Neural crest cell (in vitro differentiated cells): ENCODE measurements at places on chromosomes 13 and 19.

DNA sequence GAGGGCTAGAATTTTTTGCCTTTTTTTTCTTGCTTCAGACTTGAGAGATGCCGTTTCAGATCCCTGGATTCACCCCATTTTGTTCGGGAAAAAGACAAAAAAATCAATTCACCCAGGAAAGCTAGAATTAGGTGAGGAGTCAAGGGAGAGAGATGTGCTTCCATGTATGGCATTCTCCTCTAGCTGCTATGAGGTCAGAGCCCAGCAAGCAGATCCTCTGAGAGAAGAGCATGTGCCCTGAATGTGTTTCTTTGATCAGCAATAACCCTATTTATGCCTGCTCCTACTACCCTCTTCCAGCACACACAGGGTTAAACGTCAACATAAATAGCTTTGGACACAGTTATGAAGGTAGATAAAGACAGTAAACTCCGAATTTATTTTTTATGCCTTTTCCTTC is 53.6 kb downstream of the NDFIP2 start:
- H3K27ac ChIP-seq = no peak overlapping the region
- H3K4me1 ChIP-seq = no peaks in the 10 kb centered on the region
- H3K27me3 ChIP-seq = no peaks in the 10 kb centered on the region
- no peak overlapping the region for H3K4me3 ChIP-seq
- no peak for DNase-seq

DNA sequence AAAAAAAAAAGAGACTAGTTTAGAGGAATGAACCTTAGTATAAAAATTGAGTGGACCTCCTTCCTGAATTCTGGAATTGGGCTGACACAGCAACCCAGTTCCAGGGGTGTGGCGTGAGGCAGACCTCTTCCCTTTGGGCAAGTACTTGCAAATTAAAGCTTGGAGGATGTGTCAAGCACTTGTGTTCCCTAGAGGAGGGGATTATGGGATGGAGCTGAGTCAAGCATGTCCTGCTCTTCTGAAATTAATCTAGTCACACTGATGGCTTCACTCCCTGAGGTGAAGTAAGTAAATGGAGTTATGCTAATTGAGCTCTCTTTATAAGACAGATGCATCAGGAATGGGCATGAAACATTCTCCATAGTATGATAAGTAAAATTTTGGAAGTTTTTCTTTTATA is 107.7 kb upstream of the HTR2A start:
- no peak overlapping the region for H3K4me3 ChIP-seq
- no peak for DNase-seq
- no peaks in the 10 kb centered on the region for H3K4me1 ChIP-seq
- H3K36me3 ChIP-seq = no peaks in the 10 kb centered on the region

- H3K4me1 ChIP-seq = peaks cover 4% of the 10 kb centered on the region
- H3K4me3 ChIP-seq = peak overlapping the region; percentile 76
- no peaks in the 10 kb centered on the region for H3K36me3 ChIP-seq
- H3K27ac ChIP-seq = no peak overlapping the region
Measured at GRCh38 chr19:33684538-33685232, 62.9 kb downstream of the CHST8 start.

DNA sequence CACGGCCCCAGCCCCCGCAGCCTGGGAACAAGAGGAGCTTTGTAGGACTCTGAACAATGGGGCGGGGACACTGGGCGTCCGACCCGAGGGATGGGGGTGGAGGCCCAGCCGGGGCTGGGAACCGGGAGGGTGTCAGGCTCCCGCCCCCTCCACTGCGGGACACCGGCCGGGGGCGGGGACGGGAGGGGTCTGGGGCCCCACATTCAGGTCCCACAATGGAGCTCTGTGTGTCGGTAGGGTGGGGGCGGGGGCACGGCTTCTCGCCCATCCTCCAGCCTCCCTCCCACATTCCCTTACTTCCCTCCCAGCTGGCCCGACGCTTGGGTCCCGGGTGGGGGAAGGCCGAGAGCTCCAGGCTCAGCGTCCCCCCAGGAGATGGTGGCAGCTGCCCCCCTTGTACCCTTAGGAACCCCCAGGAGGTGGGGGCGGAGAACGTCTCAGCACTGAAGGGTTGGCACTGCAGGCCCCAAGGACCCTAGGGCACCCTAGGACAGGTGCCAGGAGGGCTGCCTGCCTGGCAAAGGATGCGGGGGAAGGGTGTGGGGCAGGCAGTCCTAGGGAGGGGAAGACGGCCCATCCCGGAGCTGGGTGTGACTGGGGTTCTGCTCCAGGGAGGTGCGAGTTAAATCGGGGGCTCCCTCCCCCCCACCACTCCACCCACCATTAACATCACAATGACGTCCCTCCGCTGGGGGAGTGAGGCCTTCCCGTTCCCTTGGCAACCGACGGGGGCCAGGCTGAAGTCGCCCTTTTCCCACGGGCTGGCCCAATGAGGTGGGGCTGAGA is 5.3 kb downstream of the TTYH1 start:
- H3K36me3 ChIP-seq = peaks cover 29% of the 10 kb centered on the region
- H3K27me3 ChIP-seq = no peaks in the 10 kb centered on the region
- peak overlapping the region; percentile 95 for H3K27ac ChIP-seq
- H3K4me1 ChIP-seq = peaks cover 41% of the 10 kb centered on the region

- DNase-seq = no peak
- H3K4me1 ChIP-seq = peaks cover 8% of the 10 kb centered on the region
- H3K4me3 ChIP-seq = no peak overlapping the region
- no peaks in the 10 kb centered on the region for H3K27me3 ChIP-seq
Measured at GRCh38 chr19:10854350-10855089, 6.3 kb downstream of the C19orf38 start.

GRCh38 chr19:33279430-33280350 is 22.6 kb downstream of the CEBPA start:
- no peak overlapping the region for H3K27ac ChIP-seq
- no peak overlapping the region for H3K4me3 ChIP-seq
- peaks cover 9% of the 10 kb centered on the region for H3K4me1 ChIP-seq
- no peaks in the 10 kb centered on the region for H3K36me3 ChIP-seq

- no peaks in the 10 kb centered on the region for H3K27me3 ChIP-seq
- no peak overlapping the region for H3K4me3 ChIP-seq
- H3K27ac ChIP-seq = no peak overlapping the region
Measured at GRCh38 chr13:51549050-51549449, 35.2 kb upstream of the WDFY2 start.
